ENCODE measurements at places on chromosomes 16 and 17.

DNA sequence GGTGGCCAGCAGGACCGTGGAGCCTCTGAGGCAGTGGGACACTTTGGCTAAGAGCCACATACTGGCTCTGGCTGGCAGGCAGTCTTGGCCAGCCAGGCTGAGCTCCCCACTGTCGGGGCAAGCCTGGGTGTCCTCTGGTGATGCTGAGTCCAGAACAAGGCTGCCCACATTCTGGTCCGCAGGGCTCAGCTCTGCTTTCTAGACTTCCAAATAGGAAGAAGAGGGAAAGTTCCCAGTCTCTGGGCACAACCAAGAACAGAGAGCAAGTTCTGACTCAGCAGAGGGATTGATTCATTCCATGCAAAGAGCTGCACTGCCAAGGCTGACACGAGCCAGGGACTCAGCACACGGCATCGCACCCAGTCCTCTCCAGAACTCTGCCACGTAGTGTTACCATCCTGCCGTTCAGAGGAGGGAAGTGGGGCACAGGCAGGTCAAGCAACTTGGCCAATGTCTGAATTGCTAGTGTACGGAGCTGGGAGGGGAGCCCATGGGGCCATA lies 58.9 kb downstream of the NOS2 start:
- peak; percentile 28 for DNase-seq

DNA sequence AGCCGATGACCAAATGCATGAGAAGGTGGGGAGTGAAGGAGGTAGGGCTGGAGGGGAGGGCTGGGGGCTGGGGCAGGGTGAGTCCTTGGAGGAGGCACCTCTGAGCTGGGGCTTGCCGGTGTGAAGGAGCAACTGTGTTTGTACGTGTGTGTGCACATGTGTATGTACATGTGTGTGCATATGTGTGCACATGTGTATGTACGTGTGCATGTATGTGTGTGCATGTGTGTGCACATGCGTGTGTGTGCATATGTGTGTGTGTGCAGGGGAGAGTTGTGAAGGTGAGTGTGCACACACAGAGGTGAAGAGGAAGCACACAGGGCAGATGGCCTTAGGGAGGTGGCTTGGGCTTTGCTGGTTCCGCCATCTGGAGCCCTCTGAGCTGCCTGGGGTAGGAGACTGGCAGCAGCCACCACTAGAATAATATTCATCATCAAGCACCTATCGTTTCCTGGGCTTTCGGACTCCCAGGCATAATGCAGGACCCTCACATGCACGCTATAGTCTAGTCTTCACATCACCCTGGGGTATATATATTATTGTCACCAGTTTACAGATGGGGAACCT lies 120.9 kb upstream of the CDC42EP4 start:
- DNase-seq = no peak

GRCh38 chr17:44118427-44119050 lies 4.9 kb downstream of the HDAC5 start:
- no peak for DNase-seq

DNA sequence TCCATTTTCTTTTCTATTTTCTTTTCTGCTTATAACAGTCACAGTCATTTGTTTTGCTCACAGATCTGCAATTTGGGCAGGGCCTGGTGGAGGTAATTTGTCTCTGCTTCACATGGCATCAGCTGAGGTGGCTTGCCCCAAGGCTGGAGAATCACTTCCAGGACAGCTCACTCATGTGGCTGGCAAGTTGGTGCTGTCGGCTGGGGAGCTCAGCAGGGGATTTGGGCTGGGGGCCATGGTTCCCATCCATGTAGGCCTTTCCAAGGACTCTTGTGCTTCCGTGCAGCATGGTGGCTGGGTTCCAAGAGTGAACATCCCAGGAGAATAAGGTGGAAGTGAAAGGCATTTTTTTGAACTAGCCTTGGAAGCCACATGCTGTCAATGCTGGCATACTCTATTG lies 85.7 kb downstream of the MGAT5B start:
- DNase-seq = no peak

GRCh38 chr17:82884341-82884969 lies 44.6 kb upstream of the ZNF750 start:
- no peak for DNase-seq

DNA sequence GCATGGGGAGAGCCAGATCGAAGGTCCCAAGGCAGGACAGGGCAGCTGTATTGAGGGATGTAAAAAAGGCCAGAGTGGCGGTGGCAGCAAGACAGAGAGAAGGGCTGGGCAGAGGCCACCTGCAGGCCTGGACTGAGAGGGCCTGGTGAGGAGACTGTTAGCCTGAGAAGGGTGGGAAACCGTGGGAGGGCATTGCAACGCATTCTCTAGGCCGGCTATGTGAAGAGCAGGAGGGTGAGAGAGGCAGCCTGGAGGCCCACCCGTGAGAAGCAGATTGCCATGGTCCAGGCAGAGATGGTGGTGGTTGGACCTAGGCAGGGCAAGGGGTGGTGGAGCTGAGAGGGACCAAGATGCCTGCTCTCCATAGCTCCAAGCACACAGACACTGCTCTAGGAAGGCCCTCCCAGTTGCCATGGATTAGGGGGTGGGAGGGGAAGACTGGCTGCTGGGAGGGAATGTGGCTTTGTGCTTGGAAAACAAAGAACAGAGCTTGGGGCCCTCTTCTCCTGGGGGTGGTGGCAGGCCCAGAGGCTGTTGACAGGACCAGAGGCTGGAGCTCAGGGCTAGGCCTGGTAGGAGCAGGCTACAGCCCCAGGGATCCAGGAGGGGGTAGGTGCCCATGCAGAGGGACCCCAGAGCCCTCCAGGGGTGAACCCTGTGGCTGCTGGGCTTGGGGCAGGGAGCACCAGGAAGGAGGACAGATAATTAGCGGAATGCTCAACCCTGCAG lies 12.4 kb upstream of the TCAP start:
- no peak for DNase-seq

GRCh38 chr17:78737332-78737731 lies 44.7 kb downstream of the CYTH1 start:
- DNase-seq = peak; percentile 65

- peak; percentile 66 for DNase-seq
Measured at GRCh38 chr17:76276461-76277299, 11.5 kb downstream of the UBALD2 start.

GRCh38 chr17:48237456-48237855 lies 129.9 kb downstream of the SNX11 start:
- peak; percentile 23 for DNase-seq

DNA sequence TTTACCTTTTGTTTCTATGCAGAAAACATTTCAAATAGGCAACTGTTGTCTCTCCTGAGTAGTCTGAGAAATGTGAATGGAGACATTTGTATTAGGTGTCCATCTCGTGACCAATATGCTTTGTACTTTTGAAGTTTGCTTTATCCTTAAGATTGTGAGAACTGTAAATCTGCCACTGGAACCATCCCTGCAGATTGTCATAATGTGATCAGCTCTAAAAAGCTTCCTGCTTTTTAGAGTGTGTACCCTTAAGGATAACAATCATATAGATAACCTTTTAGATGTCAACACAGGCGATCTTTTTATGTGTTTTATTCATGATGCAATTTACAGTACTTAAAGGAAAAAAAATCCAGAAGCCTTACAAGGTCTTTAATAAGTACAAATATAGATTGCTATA lies 63.5 kb downstream of the PRKCA start:
- DNase-seq = no peak

GRCh38 chr17:72296456-72296855 lies 175.6 kb downstream of the SOX9 start:
- DNase-seq = no peak

DNA sequence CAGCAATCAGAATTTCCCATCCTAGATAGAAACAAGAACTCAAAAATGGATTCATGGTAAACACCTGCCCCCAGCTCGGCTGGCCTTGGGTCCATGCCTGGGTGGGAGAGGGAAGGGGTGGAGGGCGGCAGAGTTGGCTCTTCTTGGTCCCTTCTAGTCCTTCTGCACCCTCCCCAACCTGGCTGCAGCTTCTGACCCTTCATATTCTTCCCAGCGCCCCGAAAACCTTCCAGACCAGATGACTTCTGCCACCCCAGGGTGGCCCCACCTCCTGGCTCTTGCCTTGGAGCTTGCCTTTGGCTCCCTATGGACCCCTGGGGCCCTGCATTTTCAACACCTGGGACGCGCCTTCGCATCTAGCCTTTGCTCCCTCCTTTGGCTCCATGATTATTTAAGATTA lies 5.4 kb upstream of the GJD3 start:
- DNase-seq = no peak

All from AG10803 (cell line).